ENCODE measurements at places on chromosomes 5 and 9.

DNA sequence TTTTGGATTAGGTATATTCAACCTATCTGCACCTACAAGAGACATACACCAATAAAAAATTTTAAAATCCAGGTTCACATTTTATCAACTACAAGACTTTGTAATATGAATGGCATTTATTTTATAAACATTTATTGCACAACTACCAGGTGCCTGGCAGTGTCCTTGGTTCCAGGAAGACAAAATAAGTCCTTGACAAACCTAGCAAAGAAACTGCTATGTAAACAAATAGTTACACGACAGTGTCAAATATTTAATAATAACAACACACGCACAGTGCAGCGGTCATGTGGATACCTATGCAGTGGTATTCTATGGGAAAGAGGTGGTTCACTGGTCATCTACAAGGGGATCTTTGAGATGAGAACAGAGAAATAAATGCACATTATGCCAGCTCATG lies 120.7 kb downstream of the MYO10 start:
- no peak for DNase-seq

GRCh38 chr9:136799854-136800657 lies 3.9 kb downstream of the CCDC183 start:
- no peak for DNase-seq

GRCh38 chr5:53792338-53792737 lies 231.9 kb downstream of the NDUFS4 start:
- DNase-seq, result no peak

DNA sequence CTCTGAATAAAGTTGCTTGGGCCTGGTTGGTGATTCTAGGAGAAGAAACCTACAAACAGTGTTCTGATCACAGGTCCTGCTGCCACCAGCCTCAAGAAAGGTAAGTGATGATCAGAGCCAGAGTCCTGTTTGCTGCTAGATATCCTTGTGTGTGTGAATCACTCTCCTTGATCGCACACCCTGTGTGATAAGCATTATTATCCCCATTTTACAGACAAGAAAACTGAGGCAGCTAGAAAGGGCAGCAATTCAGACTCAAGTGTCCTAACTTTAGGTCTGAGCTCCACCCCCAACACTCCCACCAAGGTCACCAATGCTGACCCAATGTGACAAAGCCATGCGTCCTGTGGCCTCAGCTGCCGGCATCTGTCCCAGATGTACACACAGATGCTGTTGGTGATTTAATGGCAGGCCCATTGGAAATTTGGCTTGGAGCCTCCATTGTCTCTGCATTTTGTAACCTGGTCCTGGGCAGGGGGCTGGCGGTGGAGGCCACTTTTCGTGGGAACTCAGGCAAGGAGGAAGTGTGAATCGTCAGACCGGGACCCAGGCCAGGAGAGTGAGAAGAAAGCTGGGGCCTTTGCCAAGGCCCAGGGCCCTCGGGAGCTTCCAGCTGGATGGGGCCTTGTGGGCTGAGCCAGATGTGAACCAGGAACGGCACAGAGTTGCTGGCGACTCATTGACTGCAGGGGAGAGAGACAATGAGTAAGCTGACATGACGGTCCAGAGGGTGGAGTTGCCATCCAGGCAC lies 29.8 kb upstream of the GGTA1 start:
- no peak for DNase-seq

DNA sequence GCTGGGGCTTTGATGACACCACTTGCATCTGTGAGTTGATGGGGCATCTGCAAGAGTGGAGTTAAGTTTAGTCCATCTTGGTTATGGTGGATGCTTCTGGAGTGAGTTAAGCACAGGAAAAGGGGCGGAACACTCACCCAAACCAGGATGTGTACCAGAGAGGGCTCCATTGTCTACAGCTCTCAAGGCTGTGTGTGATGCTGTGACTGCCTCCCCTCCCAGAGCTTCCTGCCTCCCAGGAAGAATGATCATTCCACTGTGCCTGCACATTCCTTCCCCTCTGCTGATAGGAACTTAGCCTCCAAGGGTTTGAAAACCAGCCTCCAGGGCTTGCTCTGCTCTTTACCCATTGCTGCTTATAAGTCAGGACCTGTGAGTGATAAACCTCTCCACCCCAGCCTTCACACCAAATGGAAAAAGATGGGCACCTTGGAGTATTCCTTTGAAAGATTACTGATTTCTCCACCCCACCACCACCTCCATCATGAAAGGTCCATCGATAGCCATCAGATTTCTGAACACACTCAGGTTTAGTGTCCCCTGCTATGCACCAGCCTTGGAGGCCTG lies 160.1 kb upstream of the SPRY4 start:
- no peak for DNase-seq

DNA sequence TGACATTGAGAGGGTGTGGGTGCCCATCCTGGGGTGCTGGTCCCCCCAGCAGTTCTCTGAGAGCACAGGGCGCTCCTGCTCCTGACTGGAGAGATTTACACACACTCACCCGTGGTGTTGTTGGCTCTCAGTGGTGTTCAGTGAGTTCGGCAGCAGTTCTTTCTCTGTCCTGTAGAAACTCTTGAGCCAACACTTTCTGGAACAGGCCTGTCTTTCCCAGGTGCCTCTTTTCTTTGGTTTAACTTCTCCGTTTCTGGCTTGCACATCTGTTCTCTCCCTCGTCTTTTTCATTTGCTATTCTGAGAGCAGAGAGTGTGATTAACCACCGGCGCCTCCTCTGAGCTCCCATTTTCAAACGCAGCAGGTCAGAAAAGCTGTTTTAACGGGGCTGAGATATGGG lies 284.5 kb downstream of the IRX2 start:
- no peak for DNase-seq

- no peak for DNase-seq
These were observed 67.2 kb downstream of the MRPS30 start for GRCh38 chr5:44875661-44876605.

GRCh38 chr5:138159666-138160065 lies 18.8 kb downstream of the BRD8 start:
- DNase-seq, result no peak

DNA sequence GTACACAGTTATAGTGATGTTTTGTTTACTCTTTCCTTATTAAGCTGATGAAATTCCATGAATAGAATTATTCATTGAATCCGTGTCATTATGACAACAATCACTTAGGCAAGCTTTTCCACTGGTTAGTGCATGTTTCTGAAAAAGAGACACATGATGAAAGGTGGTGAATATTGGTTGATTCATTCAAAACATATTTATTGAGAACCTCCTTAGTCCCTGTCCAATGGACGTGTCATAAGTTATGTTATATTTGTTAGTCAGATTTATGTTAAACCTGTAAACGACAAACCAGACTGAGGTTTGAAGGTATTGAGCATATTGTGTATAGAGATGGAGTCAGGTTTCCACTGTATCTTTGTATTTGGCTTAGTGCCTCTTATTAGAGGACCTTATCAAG lies 1888.9 kb upstream of the CDH6 start:
- DNase-seq, result no peak

DNA sequence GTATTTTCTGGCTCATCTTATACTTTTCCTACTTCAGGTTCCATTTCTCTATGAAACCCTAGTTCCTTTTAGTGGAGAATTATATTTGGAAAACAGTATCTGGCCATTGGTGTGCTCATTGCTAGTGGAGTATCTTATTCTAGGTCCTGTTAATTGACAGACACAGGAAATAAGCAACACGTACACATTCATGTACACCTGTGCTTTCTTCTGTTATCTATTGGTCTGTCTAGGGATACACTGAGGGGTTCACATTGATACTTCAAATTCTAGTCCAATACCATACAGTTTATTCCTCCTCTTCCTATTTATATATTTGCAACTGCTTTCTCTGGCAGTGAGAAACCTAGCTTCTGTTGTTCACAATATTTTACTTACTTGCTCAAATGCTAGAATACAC lies 110.2 kb downstream of the FER start:
- DNase-seq, result no peak

DNA sequence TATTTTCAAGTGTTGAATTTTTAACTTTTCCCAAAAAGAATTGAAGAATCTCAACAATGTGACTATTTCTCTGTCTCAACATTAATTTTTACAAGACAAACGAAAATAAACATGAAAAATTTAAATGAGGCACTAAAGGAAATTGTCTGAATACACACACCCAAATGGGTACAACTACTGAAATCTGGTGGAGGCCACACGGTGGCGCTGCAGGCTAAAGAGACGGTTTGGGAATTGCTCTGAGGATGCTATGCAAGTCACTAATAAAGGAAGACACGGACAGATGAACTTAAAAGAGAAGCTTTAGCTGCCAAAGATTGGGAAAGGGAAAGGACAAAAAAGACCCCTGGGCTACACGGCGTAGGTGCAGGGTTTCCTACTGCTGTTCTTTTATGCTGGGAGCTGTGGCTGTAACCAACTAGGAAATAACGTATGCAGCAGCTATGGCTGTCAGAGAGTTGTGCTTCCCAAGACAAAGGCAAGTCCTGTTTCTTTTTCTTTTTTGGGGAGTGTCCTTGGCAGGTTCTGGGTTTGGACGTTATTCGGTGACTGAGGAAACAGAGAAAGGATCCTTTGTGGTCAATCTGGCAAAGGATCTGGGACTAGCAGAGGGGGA lies at the start of gene PCDHB10:
Gene PCDHB10 (plus strand): TSS at position 244 of the 616 bp plus-strand sequence. CDS start 200 bp downstream, at position 444.
- no peak for DNase-seq

GRCh38 chr9:76537150-76537646 lies 78.2 kb downstream of the GCNT1 start:
- no peak for DNase-seq

GRCh38 chr5:129639331-129639730 lies 108.6 kb upstream of the MINAR2 start:
- no peak for DNase-seq

DNA sequence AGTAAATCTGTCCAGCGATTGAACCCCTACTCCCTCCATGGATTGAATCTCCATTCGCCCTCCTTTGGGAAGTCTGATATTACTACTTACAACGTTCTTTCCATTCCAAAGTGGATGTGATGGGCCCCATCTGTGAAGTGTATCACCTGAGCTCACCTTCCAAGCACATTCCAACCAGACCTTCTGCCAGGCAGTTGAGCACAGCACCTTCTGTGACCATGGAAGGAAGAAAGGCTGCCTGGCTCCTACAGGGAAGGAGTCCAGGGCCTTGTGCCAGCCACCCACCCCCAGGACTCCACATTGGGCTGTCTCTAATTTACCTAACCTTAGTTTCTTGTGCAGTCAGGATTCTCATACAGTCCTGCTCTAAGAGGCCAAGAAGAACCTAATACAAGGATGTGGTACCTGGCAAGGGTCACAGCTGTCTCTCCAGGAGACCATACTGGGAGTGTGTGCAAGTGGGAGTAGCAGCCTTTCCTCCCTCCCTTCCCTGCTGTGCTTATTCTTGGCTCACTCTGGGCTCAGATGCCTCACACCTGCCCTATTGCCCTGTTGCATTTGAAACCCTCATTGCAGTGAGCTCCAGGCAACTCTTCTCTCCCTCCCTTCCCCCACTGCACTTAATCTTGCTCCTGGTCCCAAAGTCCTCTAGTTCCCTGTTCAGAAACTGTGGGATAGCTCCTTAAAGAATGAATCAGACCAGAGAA lies 116.1 kb downstream of the NRG2 start:
- no peak for DNase-seq
